ENCODE measurements at places on chromosomes 11 and 22.
A peak's percentile ranks its signal among the peaks of the same experiment; 100 is the strongest.

GRCh38 chr11:17552392-17553248 is 5.6 kb downstream of the OTOG start:
- no peak for DNase-seq

DNA sequence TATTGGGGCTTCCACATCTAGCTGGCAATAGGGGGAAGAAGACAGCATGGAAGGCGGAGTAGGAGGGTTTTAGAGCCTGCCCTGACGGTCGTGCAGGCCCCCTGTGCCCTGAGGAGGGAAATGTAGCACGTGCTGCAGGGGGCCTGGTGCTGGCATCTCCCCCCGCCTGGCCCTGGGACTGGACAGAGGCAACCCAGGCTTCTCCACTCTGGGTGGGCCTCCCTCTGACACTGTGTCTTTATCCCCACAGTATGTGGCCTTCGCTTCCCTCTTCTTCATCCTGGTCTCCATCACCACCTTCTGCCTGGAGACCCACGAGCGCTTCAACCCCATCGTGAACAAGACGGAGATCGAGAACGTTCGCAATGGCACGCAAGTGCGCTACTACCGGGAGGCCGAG is 36.8 kb downstream of the KCNC1 start:
- no peak for DNase-seq

DNA sequence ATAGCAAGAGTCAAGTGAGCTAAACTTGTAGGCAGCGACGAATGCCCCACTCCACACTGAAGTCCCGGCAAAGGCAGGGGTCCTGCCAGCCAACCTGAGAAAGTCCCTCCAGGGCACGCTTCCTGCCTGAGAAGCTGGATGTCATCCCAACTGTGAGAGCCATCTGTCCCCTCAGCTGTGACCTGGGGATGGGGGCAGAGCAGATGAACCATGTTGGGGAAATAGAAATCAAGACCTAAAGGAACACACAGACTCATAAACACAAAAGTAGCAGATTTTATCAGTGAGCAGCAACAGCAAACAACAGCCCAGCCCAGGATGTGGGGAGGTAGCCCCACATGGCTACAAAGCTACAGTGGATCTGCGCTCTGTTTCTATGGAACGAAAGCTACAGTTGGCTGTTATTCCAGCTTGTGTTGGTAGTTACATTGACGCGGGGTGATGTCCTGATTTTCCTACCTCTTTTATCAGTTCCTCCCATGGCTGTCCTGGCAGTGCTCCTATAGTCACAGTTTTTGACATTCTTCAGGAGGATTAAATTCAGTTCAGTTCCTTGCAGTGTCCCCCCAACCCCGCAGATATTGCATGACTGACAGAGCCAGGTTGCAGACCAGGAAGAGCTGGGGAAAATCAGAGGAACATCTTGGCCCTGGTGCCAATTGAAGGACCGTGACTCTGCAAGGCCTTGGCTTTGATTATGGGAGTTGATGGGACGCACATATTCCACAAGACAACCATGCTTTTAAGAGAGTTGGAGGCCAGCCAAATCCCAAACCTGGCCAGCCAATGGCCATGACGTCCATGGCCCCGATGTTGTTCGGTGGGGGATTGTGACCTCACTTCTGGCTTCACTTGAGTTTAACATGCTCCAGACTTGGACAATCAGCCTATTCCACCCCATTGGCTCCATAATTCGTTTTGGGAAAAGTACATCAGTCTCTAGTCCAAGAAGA is 14.6 kb downstream of the MRGPRD start:
- no peak for DNase-seq

DNA sequence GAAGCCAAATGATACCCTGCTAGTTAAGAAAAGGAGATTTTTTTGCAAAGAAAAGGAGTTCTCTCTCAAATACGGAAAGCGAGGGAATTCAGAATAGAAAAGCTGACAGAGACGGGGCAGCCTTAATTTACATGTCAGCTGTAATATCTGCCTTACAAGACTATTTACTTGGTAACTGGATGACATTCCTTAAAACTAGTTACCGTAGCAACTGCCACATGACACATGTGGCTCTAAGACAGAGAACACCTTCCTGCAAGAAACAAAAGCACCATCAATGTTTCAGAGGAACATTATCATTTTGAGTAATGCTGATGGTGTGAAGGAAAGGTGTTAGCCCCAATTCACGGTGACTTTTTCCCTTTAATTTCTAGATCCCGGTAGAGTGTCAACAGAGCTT is 222.1 kb downstream of the LRRC4C start:
- no peak for DNase-seq

DNA sequence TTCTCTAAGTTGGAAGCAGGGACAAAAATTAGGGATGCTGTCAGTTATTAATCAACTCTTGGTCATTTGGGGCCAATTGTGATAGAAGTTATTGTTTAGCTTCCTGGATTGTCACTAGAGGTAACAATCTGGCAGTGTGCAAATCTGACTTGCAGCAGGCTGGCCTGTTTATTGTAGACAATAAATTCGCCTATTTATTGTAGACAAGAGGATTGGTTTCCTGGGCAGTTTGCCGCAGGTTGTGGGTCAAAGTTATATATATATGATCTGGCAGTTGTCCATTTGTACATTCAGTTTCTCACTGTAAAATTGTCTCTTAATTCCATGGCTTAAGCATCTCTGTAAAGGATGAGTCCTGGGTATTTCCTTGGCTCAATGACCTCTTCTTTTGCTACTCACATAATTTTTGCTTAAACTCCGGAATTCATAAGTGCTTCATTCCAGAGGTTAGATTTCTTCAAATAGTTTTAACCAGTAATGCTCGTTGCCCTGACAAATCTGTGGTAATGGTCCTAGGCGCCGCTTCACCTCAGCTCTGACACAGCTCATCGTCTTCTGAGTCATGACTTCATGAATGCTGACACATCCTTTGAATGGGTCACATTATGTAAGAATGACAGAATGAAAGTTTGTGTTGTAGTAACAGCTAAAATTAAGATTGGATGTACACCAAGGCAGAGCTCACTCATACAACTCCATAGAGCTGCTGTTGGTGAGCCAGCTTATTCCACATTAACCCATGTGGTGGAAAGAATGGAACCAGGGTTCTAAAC is 7.8 kb upstream of the MMP3 start:
- DNase-seq: no peak

DNA sequence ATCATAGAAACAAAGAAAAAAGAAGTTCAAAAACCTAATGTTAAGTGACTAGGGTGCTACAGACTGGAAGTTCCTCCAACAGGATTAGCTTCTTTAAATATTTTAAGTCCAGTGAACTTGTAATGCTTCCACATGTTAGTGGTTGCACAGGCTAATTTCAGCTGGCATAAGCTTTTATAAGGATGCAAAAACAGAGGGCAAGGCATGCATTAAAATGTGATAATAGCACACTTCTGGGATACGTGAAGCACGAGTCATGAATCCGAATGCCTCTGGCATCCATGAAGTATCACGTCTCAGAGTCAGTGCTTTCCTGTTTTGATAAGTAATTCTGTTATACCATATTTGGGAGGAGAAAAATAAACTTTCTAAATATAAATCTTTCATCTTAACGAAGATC is 106.8 kb downstream of the DCDC1 start:
- DNase-seq: no peak

- DNase-seq: no peak
These were observed 143.0 kb downstream of the TBC1D22A start for GRCh38 chr22:46905415-46905814.

- DNase-seq: no peak
These were observed 1.1 kb downstream of the LHFPL7 start for GRCh38 chr22:24945430-24945829.

- DNase-seq: no peak
These were observed 15.4 kb downstream of the FAM83F start for GRCh38 chr22:40009951-40010671.

DNA sequence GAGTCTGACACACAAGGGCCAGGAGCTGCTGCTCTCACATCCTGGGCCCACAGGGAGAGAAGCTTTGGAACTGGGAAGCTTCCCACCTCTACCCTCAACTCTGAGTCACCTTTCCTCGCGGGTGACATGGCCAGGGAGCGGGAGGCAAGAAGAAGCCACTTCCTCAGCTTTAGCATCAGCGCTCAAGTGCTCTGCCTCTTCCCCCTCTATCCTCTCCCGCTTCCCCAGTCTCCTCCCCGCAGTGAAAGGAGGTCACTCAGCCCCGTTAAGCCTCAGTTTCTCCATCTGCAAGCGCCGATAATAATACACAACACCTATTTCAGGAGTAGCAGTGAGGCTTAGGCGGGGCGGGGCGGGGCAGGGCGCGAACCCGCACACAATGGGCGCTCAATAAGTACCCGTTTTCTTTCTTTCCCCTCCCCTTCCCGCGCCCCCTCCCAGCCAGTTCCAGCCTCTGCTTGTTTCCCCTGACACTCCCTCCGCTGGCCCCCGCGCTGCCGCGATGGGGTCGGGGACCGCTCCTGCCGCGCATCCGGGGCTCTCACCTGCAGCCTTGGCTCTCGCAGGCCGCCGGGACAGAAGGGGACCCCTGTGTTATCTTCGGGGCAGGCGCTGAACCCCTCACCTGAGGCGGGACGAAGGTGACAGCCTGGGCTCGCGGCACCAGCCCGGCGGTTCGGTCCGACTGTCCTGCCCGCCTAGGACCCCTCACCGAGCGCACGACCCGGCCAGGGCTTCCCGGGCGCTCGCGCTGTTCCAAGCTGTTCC is 892 bp downstream of the GDPD5 start:
- no peak for DNase-seq

- DNase-seq: peak; percentile 31
These were observed 42.0 kb downstream of the MCHR1 start for GRCh38 chr22:40721266-40721665.

DNA sequence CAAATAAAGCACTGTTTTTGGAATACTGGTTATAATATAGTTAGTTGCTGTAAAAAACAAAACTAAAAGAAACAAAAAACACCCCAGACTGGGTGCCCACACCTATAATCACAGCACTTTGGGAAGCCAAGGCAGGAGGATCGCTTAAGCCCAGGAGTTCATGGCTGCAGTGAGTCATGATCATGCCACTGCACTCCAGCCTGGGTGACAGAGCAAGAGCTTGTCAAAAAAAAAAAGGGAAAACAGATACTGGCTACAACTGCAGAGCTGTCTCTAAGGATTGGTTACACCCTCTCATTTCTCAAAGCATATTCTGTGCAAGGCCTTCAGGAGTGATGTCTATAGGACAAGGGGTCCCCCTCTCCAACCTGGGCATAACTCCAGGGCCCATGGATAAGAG is 14.6 kb upstream of the STK33 start:
- no peak for DNase-seq

GRCh38 chr11:112793416-112793815 is 167.8 kb upstream of the NCAM1 start:
- no peak for DNase-seq

DNA sequence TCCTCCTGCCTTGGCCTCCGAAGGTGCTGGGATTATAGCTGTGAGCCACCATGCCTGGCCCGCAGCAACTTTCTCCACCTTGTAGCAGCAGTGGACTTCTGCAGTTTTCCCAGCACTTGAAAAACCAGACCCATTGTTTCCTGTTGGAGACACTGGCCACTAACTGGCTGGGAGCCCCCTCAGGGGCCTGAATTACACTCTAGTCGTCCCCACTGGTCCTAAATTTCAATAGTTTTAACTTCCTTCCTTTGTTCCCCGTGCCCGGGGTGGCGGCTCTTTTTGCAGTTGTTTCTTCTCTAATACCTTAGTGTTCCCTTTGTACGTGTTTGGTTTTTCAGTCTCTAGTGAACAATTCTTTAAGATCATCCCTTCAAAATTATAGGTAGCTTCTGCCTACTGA is 2.6 kb upstream of the MRGPRE start:
- no peak for DNase-seq

DNA sequence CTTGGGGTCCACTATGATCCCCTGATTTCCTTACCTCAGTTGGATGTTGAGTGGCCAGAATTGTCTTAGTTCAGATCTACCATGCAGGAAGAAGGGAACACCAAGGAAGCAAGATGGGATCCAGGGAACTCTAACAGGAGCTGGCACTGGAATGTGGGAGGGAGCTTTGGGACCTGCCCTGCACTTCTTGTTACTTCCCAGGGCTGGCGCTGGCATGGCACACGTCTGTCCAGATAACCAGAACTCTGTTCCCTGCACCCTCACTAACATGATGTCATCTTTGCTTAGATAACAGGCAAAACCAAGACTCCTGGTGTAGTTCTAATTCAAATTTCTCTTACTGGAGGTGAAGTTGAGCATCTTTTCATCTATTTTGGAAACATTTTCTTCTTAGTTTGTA is 550.0 kb downstream of the MN1 start:
- DNase-seq: no peak

DNA sequence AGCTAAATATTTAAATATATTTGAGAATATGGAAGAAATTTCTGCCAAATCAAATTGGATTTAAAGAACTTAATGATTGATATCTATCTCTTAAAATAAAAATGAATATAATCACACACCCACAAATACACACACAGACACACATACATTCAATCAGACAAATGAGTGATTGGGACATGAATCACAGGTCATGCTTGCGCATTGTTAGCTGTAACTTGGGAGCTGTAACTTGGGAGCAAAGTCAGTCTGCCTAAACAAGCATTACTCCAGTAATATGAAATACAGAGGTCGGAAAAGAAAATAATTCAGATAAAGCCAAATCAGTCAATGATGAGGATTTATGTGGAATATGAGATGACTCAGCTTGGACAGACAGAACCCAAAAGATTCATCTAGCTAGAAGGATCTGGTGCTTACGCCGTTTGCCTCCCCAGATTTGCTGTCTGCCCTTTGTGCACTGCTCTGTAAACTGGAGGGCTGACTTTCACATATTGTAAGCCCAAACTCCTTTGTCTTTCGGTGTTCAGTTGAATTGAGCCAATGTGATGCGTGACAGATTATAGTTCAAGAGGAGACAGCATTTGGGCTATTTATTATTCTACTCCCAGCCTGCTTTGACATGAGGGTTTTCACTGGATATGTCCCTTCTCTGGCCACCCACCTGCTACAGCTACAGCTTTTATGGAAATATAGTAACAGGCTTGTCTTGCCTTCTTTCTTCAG is 1.6 kb downstream of the OR56B1 start:
- DNase-seq: no peak

DNA sequence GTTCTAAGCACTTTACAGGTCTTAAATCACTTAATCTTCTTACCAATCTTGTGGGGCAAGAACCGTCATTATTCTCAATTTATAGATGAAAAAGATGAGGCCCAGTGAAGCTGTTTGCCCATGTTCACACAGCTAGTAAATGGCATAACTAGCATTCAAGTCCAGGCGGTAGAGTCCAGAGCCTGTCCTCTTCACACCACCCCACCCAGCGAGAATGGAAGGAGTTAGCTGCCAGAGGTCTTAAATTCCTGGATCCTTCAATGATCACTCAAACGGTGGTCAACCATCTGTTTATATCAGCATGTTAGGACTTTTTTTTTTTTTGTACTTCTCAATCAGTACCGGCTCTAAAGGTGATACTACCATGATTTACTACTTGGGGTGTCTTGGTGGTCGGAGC is 43.3 kb downstream of the PARVA start:
- no peak for DNase-seq

- DNase-seq: no peak
These were observed 11.0 kb downstream of the RRAS2 start for GRCh38 chr11:14347991-14348390.

DNA sequence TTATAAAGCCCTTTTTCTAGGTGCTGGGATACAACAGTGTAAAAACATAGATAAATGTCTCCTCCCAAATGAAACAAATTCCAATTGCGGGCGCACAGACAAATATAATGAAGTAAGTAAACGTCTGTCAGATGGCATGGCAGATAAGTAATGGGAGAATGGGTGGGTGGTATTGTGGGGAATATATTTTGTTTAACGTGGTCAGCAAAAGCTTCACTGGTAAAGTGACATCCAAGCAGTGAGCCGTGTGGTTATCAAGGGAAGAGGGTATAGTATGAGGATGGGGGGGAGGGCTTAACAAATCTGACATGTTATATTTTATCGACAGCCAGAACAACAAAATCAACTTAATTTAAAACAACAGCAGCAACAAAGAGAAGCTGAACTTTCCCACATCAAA is 1.2 kb downstream of the SVIP start:
- DNase-seq: no peak

All from Ammon's horn (tissue), 1 donor.